ENCODE measurements at places on chromosomes 7 and 10.

GRCh38 chr10:72375173-72375572, 20.5 kb upstream of the DNAJB12 start:
- DNase-seq, result no peak

GRCh38 chr7:28207486-28208158, 27.0 kb upstream of the JAZF1 start:
- DNase-seq, result no peak

DNA sequence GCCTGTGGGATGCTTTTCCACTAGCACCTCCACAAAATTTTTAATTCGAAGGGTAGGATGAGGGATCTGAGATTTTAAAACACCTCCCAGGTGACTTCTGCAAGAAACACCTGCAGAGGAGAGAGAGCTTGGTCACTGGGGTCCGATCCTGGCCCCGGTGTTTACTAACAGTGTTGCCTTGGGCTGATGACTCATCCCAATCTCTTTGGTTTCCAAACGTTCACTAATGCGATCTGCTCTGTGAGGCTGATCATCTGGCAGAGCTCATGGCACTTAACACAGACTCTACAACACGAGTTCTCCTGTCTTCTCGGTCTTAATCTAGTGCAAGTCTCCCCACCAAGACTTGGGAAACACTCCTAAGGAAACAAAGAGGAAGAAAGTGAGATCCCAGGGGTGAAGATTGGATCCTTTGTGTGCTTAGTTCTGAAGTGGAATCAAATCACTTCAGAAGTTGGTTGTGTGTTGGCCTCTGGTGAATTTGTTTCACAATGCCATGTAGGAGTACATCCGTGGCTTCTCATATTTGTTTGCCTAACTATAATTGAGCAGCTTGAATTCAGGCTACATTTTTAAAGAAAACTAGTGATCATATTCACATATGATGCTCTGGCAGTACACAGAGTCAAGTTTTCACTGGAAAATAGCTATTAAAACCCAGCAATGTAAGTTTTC, 407.9 kb downstream of the NRG3 start:
- no peak for DNase-seq

- DNase-seq, result no peak
These were observed 162.7 kb downstream of the CDCA7L start for GRCh38 chr7:21782996-21783395.

DNA sequence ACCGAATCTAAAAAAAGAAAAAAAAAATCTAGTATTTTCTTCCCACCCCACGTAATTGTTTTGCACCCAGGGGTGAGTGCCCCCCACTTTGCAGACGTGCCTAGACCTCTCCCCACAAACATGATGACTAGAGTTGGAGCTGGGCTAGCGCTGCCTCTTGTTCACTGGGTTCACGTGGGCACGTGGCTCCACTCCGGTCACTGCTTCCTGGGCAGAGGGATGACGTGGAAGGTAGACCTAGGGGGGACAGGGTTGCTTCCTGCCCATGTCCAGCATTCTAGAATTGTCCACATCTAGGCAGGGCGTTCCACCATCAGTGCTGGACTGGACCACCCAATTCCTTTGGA, 861 bp upstream of the LIMK1 start:
- DNase-seq, result no peak

GRCh38 chr10:70499836-70500167, 21.2 kb downstream of the PALD1 start:
- DNase-seq, result no peak

DNA sequence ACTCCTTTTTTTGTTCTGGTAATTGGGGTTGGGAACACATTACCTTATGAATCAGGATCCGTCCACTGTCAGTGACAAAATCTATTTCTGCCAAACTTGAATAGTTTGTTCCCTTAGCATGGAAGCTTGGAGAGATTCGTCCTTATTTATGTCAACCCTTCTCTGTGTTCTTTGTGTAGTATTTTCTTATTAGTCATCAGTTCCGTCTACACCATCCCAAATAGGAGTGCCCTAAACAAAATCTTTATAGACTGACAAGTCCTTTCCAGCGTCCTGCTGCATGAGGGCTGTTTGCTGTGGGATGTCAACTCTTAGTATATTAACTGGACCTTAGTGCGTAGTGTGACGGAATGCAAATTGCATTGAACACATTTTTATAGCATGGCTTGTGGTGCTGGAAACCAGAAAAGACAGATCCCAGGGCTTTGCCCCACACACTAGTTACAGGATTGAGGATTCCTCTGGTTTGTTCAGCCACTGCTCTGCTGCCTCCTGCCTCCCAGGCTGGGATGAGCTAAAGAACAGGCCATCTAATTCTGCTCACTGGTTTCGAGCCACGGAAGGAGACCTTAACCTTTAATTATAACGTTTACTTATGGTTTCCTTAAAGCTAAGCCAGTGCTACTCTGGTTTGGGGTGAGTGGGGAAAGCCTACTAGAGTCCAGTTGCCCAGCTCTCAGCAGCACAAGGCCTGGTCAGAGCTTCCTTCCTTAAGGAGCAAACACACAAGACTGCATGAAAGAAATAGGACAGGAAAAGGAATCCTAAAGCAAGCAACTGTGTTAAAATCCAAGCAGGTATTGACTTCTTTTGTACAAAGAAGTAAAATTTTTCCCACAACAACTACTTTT, 194.4 kb downstream of the CCSER2 start:
- DNase-seq, result no peak

GRCh38 chr7:123538897-123539296, 4.5 kb upstream of the IQUB start:
- DNase-seq, result no peak

- no peak for DNase-seq
These were observed 165.6 kb downstream of the RNLS start for GRCh38 chr10:88417387-88418030.

DNA sequence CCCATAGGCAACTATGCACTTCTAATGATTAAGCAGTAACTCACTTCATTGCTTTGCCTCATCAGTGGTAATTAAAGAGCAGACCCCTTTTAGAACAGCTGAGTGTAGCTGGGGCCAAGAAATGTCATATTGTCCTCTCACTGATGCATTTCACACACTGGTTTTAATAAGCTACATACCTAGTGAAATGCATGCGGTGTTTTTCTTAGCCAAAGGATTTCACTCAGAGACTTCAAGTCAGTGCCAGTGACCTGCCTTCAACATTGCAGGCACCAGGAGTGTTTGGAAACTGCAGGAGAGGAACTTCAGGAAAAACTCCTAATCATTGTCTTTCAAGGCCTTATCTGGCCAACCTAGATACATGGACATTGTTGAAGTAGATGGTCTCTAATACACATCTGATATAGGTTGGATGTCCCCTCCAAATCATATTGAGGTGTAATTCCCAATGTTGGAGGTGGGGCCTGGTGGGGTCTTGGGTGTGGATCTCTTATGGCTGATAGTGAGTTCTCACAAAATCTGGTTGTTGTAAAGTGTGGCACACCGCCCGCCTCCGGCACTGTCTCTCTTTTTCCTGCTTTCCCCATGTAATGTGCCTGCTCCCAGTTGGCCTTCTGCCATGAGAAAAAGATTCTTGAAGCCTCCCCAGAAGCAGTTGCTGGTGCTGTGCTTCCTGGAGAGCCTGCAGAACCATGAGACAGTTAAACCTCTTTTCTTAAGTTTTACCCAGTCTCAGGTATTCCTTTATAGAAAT, 252.7 kb upstream of the PLXDC2 start:
- DNase-seq, result no peak

DNA sequence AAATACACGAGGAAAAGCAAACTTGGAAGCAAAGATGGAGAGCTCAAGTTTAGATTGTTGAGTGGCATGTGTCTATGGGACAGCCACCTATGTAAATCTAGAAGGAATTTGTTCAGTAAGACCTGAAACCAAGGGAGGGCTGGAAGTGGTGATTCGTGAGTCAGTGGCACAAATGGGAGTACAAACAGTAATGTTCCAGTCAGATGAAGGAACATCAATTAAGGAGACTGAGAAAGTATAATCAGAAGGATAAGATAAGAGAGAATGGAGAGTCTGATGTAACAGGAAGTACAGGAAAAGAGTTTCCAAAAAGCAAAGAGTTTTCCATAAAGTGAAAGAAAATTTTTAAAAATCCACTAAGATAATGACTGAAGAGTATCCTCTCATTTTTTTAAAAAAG, 544.2 kb downstream of the KIF20B start:
- DNase-seq, result no peak

- DNase-seq, result no peak
These were observed 42.0 kb downstream of the GPRIN2 start for GRCh38 chr10:46514431-46514861.

DNA sequence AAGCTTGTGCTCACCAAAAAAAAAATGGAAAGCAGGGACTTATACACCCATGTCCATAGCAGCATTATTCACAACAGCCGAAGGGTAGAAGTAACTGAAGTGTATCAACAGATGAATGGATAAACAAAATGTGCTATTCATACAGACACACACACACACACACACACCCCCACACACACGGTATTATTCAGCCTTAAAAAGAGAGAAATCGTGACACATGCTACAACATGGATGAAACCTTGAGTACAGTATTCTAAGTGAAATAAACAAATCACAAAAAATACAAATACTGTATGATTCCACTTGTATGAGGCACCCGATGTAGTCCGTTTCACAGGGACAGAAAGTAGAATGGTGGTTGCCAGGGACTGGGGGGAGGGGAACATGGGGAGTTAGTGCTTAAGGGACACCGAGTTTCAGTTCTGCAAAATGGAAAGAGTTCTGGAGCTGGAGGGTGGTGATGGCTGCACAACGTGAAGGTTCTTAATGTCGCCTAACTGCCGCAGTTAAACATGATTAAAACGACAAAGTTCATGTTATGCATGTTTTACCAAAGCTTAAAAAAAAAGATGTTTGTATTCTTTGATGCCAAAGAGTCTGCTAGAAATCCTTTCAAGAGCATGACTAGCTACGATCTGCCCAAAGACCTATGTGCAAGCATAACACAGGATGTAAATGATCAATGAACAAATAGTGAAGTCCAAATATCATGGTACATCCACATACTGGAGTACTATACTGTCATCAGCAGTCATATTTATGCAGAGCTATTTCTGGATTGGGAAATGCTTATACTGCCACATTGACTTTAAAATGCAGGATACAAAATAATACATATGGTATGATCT, 7.2 kb downstream of the TNS3 start:
- DNase-seq, result no peak

DNA sequence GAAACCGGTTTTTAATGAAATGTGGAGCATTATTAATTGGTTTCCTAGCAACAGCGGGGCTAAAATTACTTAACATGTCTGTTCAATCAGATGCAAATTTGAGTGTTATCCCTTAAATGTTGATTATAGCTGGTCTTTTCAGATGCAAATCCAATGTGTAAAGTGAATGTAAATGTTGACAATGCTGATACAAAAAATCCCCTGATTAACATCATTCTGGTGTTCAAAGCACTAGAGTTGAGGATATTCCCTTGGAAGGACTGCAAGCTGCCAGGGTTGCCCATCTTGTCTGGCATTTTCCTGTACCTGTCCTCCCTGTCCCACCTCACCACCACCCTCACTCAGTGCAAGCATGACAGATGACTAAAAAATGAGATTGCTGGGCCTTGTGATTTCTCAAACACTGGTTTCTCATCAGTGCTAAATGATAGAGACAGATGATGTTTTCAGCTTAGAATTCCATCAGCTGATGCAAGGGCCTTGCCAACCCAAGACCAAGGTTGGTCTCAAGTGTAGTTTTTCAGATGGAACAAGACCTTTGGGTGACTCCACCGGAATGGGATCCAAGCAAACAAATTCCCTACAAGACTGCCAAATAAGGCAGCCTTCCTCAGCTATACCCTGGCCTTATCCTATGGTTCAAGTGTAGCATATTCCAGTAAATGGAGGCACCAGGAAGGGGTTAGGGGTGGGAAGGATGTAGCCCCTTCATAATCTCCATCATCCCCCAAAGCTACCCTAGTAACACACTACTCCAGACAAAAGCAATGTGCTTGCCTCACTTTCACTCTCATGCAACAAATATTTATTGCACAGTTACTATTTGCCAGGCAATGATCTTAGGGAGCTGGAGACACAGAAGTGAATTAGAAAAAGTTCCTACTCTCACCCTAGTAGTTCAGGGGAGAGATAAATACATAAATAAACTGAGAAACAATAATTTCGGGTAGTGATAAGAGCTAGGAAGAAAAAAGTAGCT, 54.9 kb downstream of the JAZF1 start:
- DNase-seq, result no peak

DNA sequence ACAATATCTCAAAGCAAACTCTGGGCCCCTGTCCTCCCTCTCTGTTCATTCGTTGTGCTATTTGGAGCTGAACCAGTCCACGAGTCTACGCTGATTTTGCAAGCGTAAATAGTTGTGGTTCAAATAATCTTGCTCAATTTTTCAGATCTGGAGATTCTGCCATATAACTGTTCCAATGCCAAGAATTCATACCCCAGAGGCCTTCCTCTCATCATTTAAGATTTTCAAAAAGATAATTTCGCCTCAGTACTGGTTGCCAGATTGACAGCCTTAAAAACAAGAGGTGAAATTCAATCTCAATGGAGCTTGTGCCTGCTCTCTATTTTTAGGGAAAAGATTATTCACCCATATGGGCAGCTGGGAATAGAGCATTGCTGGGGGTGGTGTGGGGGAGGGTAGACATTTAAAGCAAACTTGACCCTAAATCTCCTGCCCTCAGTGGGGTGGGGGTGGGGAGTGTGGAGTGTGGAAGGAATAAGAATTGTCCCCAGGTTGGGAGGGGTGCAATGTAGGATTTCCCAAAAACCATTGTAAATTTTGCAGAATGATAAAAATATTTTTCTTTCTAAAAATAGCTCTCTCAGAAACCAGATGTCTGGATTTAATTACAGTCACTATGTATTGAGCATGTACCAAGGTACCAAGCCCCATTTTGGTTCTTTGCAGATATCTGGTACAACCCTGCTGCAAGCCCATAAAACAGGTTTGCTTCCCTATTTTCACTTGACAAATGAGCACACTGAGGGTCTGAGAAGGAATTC, 104.7 kb upstream of the EEPD1 start:
- peak; percentile 28 for DNase-seq

GRCh38 chr7:31778296-31778695, 91.3 kb downstream of the PPP1R17 start:
- no peak for DNase-seq

GRCh38 chr7:150355666-150356059, 13.0 kb upstream of the REPIN1 start:
- no peak for DNase-seq

- peak; percentile 45 for DNase-seq
These were observed 912 bp upstream of the DUSP5 start for GRCh38 chr10:110496553-110497437.

GRCh38 chr7:38127216-38128207, 50.5 kb upstream of the STARD3NL start:
- DNase-seq, result no peak

GRCh38 chr7:130297628-130298543, 4.9 kb downstream of the CPA4 start:
- no peak for DNase-seq

GRCh38 chr7:116569737-116570136, 44.9 kb downstream of the CAV1 start:
- no peak for DNase-seq

DNA sequence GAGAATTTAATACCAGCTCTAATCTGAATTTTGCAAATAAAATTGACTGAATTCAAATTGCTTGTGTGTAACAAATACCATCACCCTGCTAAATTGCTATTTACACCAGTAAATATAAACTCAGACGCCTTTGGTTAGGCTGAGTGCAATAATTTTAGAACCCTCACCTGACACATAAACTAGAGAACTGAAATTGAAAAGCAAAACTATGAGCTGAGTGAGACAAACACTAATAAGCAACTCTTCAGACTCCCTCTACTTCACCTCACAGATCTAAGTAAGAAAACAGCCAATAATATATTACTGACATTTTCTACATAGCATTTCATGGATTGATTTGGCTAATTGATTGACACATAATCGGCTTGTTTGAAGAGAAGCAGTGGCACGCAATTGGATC, 621.2 kb downstream of the REEP3 start:
- DNase-seq, result no peak

Measured in thoracic aorta (tissue), 2 donors.